ENCODE measurements at places on chromosomes 16 and 17. TPM values are rescaled to one million over a fixed set of nuclear protein-coding genes. Genes with fewer than 3 reads are reported as not detected.

ZNF75A gene
- total RNA-seq, result 12.2 TPM

TNK1 gene
- total RNA-seq, result not detected

NECAB2 gene
- not detected for total RNA-seq

ZNF263 gene
- 13.5 TPM for total RNA-seq

KRTAP16-1 gene
- total RNA-seq, result not detected

ARHGAP44 gene
- total RNA-seq, result 6.2 TPM

KCNJ12 gene
- 31.9 TPM for total RNA-seq

LRRC59 gene
- total RNA-seq, result 57.4 TPM

UBALD2 gene
- 65.4 TPM for total RNA-seq

MPV17L gene
- total RNA-seq, result 23.4 TPM

HEATR9 gene
- total RNA-seq, result not detected

DNAH2 gene
- not detected for total RNA-seq

RAB34 gene
- 53.3 TPM for total RNA-seq

CCDC154 gene
- total RNA-seq, result not detected

SP6 gene
- not detected for total RNA-seq

PRAC2 gene
- total RNA-seq, result not detected

PDP2 gene
- total RNA-seq, result 2.2 TPM

NLRC3 gene
- total RNA-seq, result 0.11 TPM

NGFR gene
- not detected for total RNA-seq

SLC52A1 gene
- total RNA-seq, result not detected

SLC13A2 gene
- total RNA-seq, result not detected

RRAD gene
- total RNA-seq, result 789 TPM

ABCC11 gene
- not detected for total RNA-seq

SCN4A gene
- 88.9 TPM for total RNA-seq

AXIN1 gene
- 32.9 TPM for total RNA-seq
